ENCODE measurements at places on chromosomes 5 and 9.
A peak's percentile ranks its signal among the peaks of the same experiment; 100 is the strongest.

- H3K4me1 ChIP-seq, result no peaks in the 10 kb centered on the region
- peaks cover 4% of the 10 kb centered on the region for H3K27me3 ChIP-seq
- H3K36me3 ChIP-seq, result peaks cover 2% of the 10 kb centered on the region
- H3K4me3 ChIP-seq, result peak overlapping the region; percentile 48
These were observed 33.9 kb downstream of the TRIP13 start for GRCh38 chr5:926417-927171.

DNA sequence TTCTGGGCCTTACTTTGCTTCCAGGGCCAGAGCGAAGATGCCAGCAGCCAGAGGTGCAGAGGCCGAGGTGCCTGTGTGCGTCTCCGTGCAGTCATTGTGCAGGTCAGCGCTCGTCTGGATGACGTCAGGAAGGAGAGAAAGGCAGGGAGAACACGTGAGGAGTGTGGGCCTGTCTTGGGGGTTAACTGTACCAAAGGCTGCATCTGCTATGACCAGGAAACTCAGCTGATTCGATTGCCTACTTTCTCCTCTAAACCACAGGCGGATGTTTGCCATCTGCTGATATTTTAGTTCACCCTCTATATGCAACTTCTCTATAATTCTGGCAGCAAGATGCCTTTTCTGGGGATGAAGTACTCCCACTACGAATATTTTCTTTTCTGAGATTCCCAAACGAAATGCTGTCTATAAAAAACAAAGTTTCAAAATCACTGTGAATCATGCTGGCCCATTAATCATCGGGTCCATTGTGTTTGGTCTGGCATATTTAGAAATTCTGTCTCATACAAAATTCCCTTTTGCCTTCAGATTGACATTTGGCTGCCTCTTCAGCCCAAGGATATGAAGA, 24.8 kb downstream of the PCSK1 start:
- no peaks in the 10 kb centered on the region for H3K27me3 ChIP-seq
- no peaks in the 10 kb centered on the region for H3K36me3 ChIP-seq
- peak; percentile 78 for DNase-seq
- no peak overlapping the region for H3K27ac ChIP-seq
- H3K4me1 ChIP-seq, result no peaks in the 10 kb centered on the region
- H3K4me3 ChIP-seq, result no peak overlapping the region

DNA sequence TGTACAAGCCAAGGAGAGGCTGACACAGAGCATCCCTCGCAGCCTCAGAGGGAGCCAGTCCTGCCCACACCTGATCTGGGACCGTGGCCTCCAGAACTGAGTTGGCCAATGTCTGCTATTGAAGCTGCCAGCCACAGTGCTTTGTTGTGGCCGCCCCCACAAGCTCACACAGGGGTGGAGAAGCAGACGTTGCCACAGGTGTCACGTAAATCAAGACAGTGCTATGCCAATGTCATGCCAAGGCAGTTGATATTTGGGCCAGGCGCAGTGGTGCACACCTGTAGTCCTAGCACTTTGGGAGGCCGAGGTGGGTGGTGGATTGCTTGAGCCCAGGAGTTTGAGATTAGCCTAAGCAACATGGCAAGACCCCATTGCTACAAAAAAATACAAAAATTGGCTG, 17.3 kb upstream of the TERT start:
- H3K4me3 ChIP-seq, result no peak overlapping the region
- no peak overlapping the region for H3K27ac ChIP-seq
- no peaks in the 10 kb centered on the region for H3K36me3 ChIP-seq
- no peaks in the 10 kb centered on the region for H3K27me3 ChIP-seq

- H3K27ac ChIP-seq, result no peak overlapping the region
- H3K36me3 ChIP-seq, result no peaks in the 10 kb centered on the region
- no peaks in the 10 kb centered on the region for H3K4me1 ChIP-seq
- no peaks in the 10 kb centered on the region for H3K27me3 ChIP-seq
- H3K4me3 ChIP-seq, result no peak overlapping the region
- no peak for DNase-seq
These were observed 13.3 kb upstream of the VLDLR start for GRCh38 chr9:2608276-2608675.

DNA sequence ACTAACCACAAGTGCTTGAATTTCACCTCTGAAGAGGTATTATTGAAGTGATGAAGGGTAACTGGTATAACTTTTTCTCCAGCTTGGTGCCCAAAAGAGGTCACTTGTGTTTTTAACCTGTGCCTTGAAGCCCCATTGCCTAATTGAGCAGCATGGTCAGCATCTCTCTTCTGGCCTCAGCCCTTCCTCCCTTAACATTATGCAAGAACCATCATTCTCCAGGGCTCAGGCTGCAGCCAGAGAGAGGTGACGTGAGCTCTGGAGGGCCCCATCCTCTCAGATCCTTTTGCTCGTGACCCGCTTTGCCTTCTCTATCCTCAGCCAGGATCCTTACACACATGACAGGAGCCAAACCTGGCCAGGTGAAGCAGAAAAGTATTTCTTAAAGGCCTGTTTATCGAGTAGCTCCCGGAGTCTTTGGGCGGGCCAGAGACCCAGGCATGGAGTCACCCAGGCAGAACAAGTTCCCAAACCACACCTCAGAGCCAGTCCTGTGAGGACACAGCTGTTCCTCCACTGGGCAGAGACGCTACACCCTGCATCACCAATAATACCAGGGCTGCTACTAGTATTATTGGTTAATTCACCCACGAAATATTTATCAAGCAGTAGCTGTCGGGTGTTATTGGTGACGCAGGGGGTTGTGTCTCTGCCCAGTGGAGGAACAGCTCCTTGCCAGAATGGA, 29.6 kb upstream of the BOD1 start:
- DNase-seq, result no peak
- H3K36me3 ChIP-seq, result no peaks in the 10 kb centered on the region
- H3K4me1 ChIP-seq, result no peaks in the 10 kb centered on the region
- no peaks in the 10 kb centered on the region for H3K27me3 ChIP-seq

DNA sequence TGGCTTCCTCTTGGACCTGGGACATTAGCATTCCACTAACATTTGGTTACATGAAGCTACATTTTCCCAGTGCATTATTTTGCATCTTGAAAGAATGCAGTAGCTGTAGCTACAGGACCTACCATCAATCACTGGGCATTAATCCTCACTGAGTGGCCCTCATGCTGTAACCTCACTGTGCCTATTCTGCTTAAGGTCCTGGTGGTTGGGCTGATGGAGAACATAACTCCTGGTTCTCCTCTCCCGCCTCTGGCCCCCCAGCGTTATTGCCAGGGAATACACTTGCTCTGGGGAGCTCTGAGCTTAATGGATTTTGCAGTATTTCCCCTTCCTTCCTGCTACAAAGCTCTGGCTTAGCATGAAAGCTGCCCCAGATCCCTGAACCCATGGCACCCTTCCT, 111.5 kb upstream of the EQTN start:
- H3K36me3 ChIP-seq, result no peaks in the 10 kb centered on the region
- H3K27me3 ChIP-seq, result no peaks in the 10 kb centered on the region
- H3K4me1 ChIP-seq, result no peaks in the 10 kb centered on the region
- H3K4me3 ChIP-seq, result no peak overlapping the region
- no peak overlapping the region for H3K27ac ChIP-seq

DNA sequence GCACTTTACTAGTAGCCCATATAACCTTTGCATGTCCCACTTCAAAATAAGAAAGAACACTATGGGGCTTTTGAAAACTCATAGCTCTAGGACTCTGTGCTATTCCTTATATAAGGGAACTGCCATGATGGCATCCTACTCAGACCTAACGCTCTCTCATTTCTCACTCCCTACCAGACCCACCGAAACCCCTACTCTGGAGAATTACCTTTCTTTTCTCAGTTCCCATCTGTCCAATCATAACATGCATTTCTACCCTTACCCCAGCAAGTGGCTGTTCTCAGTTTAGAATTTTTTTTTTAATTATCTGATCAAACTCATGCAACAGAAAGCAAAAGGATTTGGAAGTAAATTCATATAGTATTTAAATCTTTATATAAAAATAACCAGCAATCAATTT, 27.3 kb downstream of the CARNMT1 start:
- no peak overlapping the region for H3K27ac ChIP-seq
- no peaks in the 10 kb centered on the region for H3K4me1 ChIP-seq
- no peaks in the 10 kb centered on the region for H3K27me3 ChIP-seq
- H3K4me3 ChIP-seq, result no peak overlapping the region
- no peaks in the 10 kb centered on the region for H3K36me3 ChIP-seq

- no peak overlapping the region for H3K27ac ChIP-seq
- H3K27me3 ChIP-seq, result peaks cover 22% of the 10 kb centered on the region
- H3K4me3 ChIP-seq, result no peak overlapping the region
- peak; percentile 2 for DNase-seq
- H3K4me1 ChIP-seq, result no peaks in the 10 kb centered on the region
- H3K36me3 ChIP-seq, result no peaks in the 10 kb centered on the region
These were observed 25.2 kb downstream of the IL12B start for GRCh38 chr5:159304961-159305595.

GRCh38 chr5:57184322-57184721, 10.5 kb downstream of the GPBP1 start:
- H3K27me3 ChIP-seq, result no peaks in the 10 kb centered on the region
- DNase-seq, result no peak
- no peaks in the 10 kb centered on the region for H3K4me1 ChIP-seq
- peaks cover 2% of the 10 kb centered on the region for H3K36me3 ChIP-seq
- H3K4me3 ChIP-seq, result no peak overlapping the region
- no peak overlapping the region for H3K27ac ChIP-seq

GRCh38 chr5:6615034-6615815, 17.6 kb downstream of the NSUN2 start:
- H3K4me1 ChIP-seq, result no peaks in the 10 kb centered on the region
- no peaks in the 10 kb centered on the region for H3K27me3 ChIP-seq
- no peak for DNase-seq
- H3K27ac ChIP-seq, result no peak overlapping the region
- no peak overlapping the region for H3K4me3 ChIP-seq
- H3K36me3 ChIP-seq, result peaks cover 22% of the 10 kb centered on the region

DNA sequence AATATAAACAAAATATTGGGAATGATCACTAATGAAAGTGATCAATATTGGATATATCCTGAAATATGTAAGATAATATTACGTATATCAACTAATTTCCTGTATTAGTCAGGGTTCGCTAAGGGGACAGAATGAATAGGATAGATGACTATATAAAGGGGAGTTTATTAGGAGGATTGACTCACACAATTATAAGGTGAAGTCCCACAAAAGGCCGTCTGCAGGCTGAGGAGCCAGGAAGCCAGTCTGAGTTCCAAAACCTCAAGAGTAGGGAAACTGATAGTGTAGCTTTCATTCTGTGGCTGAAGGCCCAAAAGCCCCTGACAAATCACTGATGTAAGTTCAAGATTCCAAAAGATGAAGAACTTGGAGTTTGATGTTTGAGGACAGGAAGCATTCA, 561.1 kb downstream of the PRDM9 start:
- H3K27ac ChIP-seq, result no peak overlapping the region
- no peaks in the 10 kb centered on the region for H3K36me3 ChIP-seq
- H3K27me3 ChIP-seq, result no peaks in the 10 kb centered on the region

GRCh38 chr5:179930788-179931473, 23.2 kb upstream of the TBC1D9B start:
- no peaks in the 10 kb centered on the region for H3K4me1 ChIP-seq
- H3K27ac ChIP-seq, result no peak overlapping the region
- no peak for DNase-seq
- no peaks in the 10 kb centered on the region for H3K27me3 ChIP-seq

DNA sequence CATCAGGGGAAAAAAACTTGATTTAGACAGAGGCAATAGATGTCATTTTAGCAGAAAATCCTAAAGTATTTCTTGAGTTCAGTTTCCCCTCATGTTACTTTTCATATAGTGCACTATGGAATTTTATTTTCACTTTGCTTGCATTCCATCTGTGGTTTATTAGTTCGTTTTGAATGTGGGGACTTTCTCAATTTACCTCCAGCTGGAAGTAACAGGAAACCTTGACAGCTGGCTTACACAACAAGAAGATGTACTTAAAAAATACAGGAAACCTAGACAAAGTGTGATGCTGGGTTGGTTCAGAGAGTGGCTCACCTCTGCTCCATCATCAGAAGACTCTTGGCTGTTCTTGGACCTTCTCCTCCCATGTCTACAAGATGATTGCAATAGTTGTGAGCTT, 567.0 kb downstream of the CETN3 start:
- H3K4me1 ChIP-seq, result no peaks in the 10 kb centered on the region
- no peaks in the 10 kb centered on the region for H3K27me3 ChIP-seq
- H3K4me3 ChIP-seq, result no peak overlapping the region
- no peaks in the 10 kb centered on the region for H3K36me3 ChIP-seq

DNA sequence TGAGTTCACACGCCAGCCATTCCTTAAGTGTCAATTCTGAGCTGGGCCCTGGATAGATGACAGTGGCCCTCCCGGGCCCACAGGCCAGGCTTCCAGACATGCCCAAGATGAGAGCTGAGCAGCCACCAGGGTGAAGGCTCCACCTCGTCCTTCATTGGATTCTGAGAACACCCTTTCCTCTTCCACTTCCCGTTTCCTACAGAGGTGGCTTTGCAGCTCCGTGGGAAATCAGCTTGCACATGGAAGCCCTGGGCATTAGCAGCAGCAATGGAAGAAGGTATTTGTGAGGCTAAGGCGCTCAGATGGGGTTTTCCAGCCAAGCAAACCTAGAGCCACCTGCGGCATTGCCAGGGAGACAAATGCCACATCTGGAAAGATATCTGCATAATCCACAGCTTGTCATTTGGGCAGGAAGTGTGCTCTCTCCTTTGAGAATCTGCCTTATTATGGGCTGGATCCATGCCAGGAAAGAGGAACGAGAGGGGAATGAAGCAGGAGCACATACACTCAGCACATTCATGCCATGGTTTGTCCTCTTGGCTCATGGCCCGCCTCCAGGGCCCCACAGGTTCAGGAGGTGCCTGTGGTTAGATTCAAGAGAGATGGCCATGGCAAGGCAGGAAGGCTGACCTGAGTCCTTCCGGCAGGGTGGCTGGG, 34.1 kb downstream of the CFAP77 start:
- H3K4me3 ChIP-seq, result no peak overlapping the region
- no peaks in the 10 kb centered on the region for H3K36me3 ChIP-seq
- no peaks in the 10 kb centered on the region for H3K4me1 ChIP-seq

- H3K36me3 ChIP-seq, result no peaks in the 10 kb centered on the region
- no peaks in the 10 kb centered on the region for H3K27me3 ChIP-seq
- H3K4me1 ChIP-seq, result no peaks in the 10 kb centered on the region
- peak overlapping the region; percentile 42 for H3K27ac ChIP-seq
- H3K4me3 ChIP-seq, result peak overlapping the region; percentile 59
- peak; percentile 50 for DNase-seq
These were observed 752 bp upstream of the ANKH start for GRCh38 chr5:14872070-14872989.

DNA sequence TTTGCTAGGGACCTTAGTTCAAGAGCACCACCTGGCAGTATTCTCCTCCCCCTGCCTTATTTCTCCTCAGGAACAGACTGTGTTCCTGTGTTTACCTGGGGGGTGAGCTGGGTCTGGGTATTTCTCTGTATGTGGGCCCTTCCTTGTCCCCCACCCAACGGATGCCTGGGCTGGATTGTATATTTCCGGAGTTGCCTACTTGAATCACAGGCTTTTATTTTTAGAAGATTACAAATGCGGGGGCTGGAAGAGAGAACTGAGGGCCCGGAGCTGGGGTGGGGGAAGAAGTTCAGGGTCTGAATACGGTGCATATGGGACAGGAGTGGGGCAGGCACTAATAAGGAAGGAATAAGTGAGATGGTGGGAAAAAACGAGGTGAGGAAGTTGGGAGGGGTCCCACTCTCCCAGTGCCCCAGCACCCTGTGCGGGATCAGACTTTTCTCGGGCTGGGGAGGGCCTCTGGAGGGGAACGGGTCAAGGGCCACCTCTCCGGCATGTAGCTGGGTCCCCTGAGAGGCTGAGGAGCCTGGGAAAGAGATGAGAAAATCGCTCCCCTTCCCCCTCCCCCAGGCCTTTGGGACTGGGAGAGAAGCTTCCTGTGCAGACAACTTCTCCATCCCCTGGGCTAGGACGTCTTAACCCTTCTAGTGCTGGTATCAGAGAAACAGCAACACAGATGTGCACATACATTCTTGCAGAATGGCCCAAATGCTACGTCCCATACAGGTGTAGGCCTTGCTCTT, 42.1 kb downstream of the PCDH1 start:
- peak; percentile 34 for DNase-seq
- H3K27ac ChIP-seq, result no peak overlapping the region
- peaks cover 2% of the 10 kb centered on the region for H3K4me1 ChIP-seq

All from fibroblast of lung (primary cell).